Cerebellar cortex (tissue), 1 donor: ENCODE measurements at places on chromosomes 4 and X.

GRCh38 chrX:30301963-30302362, 7.2 kb downstream of the NR0B1 start:
- no peak for DNase-seq

DNA sequence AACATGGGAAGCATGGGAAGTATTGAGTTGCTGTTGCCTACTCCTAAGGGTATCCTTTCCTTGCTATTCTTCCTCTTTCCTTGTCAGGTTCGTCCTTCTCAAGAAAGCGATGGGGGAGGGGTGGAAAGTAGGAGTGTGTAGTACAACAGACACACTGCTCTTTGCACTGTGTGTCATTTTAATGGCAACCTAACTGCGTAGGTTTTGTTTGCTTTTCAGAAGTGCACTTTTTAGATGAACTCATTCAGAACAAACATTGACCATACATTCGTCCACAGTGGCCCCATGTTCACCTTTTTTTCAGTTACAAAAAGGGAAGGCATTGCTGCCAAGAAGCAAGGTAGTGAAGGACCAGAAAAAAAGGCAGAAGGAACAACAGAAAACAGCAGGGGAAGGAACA, 10.2 kb upstream of the YIPF6 start:
- DNase-seq, result no peak

DNA sequence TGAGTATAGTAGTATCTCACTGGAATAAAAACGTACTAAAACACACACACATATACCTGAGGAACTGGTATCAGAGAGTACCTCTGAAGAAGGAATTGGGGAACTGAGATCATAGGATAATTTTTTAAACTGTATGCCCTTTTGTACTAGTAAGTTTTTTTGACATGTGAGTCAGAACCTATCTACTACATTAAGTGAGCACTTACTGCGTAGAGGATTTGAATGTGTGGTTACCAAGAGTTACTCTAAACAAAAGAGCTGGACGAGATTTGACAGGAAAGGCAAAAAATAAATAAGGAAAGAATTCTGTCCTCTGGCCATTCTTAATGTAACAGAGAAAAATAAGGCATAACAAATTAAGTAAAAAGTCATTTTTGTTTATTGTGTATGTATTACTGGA, 546.5 kb upstream of the FAT1 start:
- DNase-seq, result no peak

DNA sequence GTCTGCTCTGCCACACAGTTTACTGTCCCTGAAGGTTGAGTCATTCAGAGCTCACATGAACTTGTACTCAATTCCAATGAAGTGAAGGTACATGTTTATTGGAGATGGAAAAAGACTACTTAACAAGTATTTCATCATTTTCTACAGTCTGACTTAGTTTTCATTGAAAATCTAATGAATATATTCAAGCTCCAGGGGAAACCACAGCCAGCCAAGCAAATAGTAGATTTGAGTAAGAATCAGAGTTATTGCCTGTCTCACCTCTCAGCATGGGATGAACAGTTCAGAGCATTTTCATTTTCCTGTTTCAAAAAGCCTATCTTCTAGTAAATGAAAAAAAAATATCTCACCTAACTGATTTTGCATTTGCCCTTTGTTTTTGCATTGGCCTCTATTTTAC, 1249.4 kb upstream of the DIAPH2 start:
- DNase-seq, result no peak

GRCh38 chr4:128813965-128814364, 4.5 kb downstream of the JADE1 start:
- DNase-seq, result no peak

GRCh38 chr4:38128478-38129459, 168.6 kb downstream of the PTTG2 start:
- DNase-seq, result no peak

- DNase-seq, result no peak
Observed at GRCh38 chr4:153156263-153156662, 48.0 kb upstream of the TRIM2 start.

GRCh38 chrX:112832481-112833095, 8.0 kb downstream of the AMOT start:
- no peak for DNase-seq

DNA sequence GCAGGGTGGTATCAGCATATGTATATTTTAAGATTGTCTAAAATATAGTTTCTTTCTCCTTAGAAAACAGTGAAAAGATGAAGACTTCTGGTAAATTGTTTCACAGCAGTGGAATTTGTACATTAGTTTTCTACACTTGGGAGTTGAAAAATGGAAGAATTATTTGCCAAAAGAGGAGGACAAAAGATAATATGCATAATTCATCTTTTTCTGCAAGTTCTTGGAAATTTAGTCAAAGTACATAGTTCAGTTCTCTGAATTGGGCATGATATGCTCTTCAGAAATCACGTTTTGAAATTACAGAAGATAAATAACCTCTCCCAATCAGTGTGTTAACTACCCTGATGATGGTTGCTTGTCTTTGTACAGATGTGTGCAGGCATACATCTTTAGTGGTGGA, 47.0 kb downstream of the RBPJ start:
- DNase-seq, result no peak

DNA sequence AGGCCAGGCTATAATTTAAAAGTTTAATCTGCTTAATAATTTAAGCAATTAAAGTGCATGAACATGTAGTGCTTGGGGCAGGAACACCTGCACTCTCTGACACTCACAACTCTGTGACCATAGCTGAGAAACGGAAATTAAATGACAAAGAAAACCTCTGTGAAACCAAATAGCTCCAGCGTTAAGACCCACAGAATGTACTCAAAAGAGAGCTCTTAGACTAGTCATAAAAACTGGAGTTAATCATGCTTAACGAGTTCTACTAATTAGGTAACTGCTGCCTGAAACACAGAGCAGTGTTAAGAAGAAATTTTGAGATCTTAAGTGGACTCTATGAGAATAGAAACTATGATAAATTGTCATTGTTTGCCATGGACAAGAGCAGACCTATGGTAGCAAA, 174.4 kb upstream of the SPIN4 start:
- no peak for DNase-seq

DNA sequence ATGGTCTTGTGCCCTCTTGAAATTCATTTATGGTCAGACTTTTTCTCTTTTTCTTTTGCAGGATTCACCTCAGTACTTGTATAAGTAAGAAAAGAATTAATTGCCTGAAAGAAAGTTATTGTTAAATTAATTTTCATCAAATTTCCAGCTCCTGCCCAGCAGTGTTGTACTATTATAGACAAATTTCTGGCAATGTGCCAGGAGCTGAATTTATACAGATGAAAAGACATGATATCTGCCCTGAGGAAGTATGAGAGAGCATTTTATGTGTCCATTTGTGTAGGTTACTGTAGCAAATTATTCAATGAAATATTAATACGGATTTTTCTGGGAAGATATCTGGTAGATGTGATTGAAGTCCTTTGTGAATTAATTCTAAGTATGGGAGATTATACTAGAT, 2371.5 kb upstream of the TENM3 start:
- DNase-seq, result no peak

GRCh38 chrX:149871940-149872339, 9.0 kb upstream of the MAGEA8 start:
- DNase-seq, result peak; percentile 1

DNA sequence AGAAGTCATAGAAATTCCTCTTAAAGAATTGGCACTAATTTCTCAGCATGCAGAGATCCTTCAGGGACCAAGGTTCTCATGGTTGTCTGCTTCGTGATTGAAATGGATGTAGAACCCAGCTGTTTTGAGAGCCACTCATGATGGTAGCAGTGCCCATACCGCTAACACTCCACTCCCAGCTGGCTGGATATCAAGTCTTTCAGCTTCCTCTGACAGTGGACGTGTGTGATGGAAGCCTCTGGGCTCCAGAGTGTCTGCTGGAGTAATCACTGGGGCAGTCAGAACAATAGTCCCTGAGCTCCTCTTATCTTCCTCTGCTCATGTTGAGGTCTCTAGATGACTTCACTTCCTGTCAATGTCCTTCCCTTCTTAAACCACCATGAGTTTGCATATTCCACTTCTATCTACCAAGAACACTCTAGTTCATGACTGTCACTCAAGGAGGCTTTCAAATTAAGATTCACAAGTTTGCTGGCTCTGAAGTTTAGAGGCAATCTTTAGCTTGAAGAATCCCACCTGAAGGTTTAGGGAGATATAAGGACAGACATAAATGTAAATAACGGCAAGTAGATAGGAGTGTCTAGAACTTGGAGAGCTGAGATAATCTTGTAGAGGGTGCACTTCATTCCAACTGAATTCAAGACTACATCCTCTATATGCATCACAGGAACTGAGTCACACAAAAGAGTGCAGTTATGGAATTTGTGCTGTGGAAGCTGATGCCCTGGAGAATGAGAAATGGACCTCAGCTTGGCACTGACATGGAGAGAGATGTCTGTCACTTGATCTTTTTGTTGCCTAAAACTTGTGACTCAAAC, 64.5 kb upstream of the WDR1 start:
- no peak for DNase-seq

DNA sequence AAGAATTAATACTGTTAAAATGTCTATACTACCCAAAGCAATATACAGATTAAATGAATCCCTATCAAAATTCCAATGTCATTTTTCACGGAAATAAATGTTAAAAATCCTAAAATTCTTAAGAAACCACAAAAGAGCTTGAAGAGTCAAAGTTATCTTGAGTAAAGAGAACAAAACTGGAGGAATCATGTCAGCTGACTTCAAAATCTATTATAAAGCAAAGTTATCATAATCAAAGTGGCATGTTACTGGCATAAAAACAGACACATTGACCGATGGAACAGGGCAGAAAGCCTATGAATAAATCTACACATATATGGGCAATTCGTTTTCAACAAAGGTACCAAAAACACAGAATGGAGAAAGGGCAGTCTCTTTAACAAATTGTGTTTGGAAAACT, 579.0 kb downstream of the INPP4B start:
- DNase-seq, result no peak

DNA sequence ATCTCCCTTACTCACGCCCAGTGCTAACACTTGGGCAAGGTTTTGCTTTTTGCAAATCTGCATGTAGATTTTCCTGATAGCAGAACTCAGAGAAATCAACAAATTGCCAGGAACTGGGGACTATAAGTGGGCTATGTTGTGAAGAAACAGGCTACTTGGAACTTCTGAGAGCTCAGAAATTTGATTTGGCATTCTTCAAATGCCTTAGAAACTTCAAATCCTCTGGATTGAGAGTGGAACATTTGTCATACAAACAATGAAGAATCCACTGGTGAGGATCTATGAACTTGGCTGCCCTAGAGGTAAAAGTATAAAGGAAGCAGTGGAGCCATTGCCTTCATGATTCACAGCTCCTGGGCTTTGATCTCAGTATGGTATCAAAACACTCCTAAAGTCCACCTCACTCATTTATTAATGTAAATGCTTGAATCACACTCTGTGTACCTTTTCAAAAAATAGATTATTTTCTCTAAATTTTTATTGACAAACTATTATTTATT, 126.0 kb downstream of the GLRA3 start:
- no peak for DNase-seq

DNA sequence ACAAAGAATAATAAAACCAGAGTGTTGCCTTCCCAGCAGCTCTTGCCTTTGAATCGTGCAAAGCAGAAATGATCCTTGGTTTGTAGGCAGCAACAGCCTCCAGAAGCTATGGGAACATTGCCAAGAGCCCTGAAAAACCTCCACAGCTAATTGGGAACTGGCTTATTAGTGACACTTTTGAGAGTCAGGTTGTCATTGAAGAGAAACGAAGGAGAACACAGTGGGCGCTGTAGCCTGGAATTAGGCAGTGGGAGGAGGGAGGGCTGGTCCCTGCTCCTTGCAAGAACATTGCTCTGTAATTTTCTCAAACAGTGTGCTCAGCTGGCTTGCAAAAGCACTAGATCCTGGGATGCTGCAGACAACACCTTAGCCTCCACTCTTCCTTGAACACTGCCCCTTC, 331.5 kb upstream of the EMCN start:
- peak; percentile 71 for DNase-seq

GRCh38 chrX:132876523-132877338, 81.7 kb downstream of the HS6ST2 start:
- no peak for DNase-seq
